DMS79 (cell line): ENCODE measurements at places on chromosomes 1 and 21.

- DNase-seq: no peak
These were observed 53.6 kb downstream of the GLUL start for GRCh38 chr1:182337736-182338571.

GRCh38 chr1:37189111-37189510 is 154.8 kb upstream of the GRIK3 start:
- peak; percentile 64 for DNase-seq

DNA sequence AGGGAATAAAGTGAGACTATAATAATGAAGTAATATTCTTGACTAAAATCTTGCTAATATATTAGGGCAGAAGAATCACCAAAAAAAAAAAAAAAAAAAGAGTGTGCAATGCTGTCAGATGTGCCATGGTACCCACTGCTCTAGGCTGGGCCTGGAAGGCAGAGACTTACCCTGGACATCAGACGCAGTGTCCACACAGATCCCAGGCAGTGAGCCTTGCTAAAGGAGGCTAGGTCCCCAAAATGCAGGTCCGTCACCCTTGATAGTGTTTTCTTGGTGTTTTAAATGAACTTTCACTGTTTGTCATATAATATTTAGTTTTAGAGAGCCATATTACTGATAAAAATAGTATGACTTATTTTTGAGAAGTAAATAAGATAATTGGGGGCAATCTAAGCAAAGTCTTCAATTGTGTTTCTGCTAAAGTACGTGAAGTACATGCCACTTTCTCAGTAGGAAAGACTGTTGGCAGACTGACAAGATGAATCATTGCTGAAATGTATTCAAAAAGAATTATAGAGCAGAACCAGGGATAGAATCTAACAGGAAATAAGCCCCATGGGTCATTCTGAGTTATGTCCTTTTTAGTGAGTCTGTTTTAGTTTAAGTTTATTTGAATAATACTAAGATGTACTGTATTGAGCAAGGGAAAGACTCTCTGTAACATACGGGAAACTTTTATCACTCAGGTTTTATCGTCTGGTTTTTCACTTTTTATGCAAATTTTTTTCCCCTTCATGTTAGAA is 74.6 kb upstream of the PDC start:
- no peak for DNase-seq

DNA sequence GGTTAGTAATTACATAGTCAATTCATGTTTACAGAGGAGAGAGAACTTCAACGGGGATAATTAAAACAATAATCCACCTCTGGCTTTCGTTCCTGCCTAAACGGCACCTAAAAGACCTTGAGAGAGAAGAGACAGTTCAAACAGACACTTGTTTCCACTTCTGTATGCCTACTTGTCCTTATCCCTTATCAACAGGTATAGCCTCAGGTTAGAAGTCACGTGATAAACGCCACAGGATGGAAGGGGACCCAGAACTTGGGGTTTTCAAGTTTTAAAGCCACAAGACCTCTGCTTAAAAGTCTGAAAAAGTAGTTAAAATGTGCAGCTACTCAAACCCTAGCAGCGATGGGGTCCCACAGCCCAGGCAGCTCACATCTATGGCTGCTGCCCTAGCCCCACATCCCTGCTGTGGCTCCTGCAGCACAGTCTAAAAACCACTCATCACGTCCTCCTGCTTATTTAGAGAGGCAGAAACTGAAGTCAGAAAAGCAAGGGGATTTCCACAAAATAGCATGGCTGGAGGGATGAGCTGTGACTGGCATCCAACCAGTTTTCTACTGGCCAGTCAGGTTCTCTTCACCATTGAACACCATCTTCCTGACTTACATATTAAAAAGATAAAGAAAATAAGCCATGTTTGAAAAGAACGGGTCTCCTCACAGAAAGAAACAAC is 51.2 kb upstream of the SEC16B start:
- DNase-seq: no peak

DNA sequence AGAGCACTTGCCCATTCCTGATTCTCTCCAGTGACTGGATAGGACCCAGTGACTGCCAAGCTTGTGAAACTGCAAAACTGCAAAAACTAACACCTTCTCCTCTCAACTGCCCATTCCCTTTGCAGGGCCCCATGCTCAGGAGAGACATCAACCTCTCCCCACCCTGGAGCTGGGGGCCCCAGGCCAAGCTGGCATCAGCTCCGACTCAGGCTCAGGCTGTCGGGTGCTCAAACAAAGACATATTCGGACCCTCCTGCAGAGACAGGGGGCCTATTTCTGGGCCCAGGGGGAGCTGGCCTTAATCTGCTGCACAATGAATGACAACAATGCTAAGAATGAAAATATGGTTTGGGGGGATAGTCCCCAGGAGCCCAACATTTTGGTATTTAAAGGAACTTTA is 11.8 kb downstream of the LMX1A start:
- no peak for DNase-seq

GRCh38 chr1:48966583-48966982 is 189.9 kb upstream of the BEND5 start:
- DNase-seq: no peak

DNA sequence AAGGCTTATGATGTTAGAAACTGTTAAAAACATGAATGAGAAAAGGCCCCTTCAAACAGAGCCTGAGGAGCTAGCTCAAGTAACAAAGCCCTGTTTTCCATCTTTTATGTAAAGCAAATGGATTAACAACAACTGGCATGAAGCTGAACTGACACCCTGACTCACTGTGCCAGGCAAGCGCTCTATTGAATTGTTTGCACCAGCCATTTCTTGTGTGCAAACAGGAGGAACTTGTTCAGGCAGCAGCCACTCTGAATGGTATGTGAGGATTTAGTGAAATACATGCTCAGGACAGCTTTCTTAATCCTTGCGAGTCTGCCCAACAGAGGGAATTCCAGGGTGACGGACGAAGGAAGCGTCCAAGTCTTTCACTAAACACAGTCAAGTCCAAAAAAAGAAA is 291.1 kb upstream of the ADGRL2 start:
- DNase-seq: no peak

DNA sequence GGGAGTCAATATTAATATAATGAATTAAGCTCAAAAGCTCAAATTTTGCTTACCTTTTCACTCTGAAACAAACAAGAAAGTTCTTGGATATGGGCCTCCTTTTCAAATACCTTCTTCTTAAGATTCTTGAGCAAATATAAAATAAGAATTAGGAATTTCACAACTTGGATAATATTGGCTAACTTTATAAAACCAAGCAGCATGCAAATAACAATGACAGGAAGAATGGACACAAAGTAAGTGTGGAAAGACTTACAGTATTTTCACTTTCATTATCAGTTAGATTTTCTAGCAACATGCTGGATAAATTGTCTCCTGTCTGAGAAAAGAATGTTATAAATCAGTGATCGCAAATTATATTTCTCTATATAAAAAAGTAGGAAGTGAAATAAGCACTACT is 13.2 kb downstream of the ODF2L start:
- DNase-seq: no peak

DNA sequence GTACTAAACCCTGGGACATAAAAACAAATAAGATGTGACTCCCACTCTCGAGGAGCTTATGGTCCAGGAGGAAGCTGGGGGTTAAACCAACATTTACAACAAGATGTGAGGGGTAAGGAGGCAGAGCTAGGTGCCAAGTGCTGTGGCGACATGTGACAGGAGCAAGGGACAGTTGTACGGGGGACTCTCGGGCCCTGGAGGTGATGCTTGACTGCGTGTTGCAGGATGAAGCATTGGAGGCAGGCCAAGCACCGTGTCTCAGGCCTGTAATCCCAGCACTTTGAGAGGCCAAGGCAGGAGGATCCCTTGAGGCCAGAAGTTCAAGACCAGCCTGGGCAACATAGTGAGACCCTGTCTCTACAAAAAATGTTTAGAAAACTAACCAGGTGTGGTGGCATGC is 36.8 kb downstream of the ATP5PO start:
- DNase-seq: no peak

GRCh38 chr1:74773582-74773981 is 40.6 kb downstream of the TYW3 start:
- DNase-seq: no peak

DNA sequence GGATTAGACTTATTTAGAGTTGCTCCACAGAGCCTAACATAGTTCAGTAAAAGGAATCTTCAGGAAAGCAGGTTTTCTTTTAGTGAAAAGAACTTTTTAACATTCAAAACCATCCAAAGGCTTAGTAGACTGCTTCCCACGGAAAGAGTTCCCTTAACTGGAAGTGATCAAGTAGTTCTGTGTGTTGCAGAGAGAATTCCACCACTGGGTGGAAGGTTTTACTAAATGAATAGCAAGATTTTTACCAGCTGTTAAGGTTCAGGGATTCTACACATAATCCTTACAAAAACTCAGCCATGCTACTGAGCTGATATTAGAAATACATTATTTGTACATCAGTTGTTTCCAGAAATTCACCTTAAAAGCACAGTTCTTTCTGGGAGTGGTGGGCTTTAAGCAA is 119.7 kb downstream of the GDAP2 start:
- DNase-seq: no peak

- DNase-seq: no peak
These were observed 404.1 kb downstream of the PTPRU start for GRCh38 chr1:29640428-29640785.

DNA sequence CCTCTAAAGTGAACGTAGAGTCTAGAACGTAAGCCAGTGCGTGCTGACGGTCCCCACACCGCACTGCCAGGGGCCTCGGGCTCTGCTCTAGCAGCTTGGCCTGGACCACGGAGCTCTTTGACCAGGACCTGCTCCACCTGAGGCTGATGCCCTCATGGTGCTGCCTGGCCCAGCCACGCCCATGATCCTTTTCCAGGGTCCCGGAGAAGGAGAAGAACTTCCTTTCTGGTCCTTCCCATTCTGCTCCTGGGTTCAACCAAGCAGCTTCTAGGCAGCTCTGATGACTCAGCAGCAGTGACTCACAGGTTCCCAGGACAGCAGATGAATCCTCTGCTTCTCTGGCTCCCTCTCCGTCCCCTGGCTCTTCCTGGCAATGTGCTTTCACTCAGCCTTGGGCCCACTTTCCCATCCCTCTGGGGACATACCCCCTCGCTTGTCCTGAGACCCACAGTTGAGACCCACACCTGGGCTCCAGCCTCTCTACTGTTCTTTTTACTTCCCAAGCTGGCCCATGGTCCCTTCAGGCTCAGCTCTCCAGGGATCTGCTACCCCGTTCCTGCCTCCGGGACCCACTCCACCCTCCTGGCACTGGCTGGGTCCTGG is 246.3 kb upstream of the RAB4A start:
- DNase-seq: no peak

DNA sequence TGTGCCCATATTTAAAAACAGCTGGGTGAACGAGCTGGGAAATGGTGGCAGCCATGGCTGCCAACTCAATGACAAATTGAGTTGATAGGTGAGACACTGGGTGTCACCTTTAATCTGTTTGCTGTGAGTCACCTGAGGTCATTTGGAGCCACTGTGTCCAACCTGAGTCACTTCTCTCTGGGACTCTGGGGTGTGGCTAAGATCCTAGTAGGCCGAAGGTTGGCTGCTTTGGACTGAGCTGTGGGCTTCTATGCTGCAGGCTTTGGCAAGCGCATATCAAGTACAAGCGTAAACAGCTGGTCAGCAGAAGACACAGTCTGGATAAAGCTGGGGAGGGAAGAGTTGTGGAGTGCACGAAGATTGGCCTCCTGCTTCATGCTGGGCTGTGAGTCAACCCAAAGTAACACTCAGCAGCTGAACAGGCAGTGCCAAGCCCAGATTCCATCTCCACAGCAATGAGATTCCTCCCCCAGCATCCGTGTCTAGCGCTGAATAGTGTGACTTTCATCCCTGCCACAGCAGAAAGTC is 24.0 kb downstream of the TEX35 start:
- DNase-seq: no peak

GRCh38 chr21:31382060-31382459 is 38.0 kb upstream of the TIAM1 start:
- DNase-seq: no peak
